ENCODE measurements at places on chromosomes 5 and 9.

- no peak for DNase-seq
Observed at GRCh38 chr9:124770359-124771020, 621 bp downstream of the NR6A1 start.

GRCh38 chr9:82091610-82092009 lies 103.0 kb downstream of the SPATA31D1 start:
- DNase-seq, result no peak

GRCh38 chr9:99666571-99666970 lies 155.1 kb upstream of the NR4A3 start:
- peak; percentile 42 for DNase-seq

DNA sequence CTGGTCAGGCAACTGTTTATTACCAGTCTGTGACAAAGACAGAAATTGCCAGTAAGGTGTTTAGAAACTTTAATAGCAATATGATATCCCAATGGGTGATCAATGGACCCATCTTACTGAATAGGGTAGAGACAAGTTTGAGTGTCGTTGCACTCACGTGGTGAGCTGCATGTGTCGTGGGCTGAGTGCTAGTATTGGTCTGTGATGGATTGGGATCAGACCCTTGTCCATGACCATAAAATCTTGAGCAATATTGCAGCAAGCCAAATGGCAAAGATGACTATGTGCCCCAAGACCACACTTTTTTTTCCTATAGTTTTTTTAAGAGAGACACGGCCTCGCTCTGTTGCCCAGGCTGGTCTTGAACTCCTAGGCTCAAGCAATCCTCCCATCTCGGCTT lies 114.5 kb downstream of the PALM2AKAP2 start:
- DNase-seq, result no peak

- DNase-seq, result peak; percentile 98
Observed at GRCh38 chr9:100111235-100111634, 12.2 kb downstream of the INVS start.
